ENCODE measurements at places on chromosomes 5 and 9.

DNA sequence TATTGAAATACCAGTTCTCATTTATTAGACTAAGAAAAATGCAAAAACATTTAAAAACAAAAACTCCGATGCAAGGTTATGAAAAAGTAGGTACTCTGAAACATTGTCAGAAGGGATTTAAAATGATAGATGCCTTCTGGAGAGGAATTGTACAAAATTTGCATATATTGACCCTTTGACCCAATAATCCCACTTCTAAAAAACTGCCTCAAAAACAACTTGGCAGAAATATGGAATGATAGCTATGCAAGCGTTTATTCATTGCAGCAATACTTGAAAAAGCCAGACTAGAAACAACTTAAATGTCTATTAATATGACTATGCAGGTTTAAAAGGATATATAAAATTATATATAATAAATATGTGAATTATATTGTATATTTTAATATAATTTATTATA, 118.4 kb downstream of the PLK2 start:
- no peak for DNase-seq

GRCh38 chr5:61277190-61277589, 54.9 kb upstream of the ZSWIM6 start:
- DNase-seq: no peak

GRCh38 chr9:109319626-109320241, 1.1 kb downstream of the EPB41L4B start:
- DNase-seq: no peak

DNA sequence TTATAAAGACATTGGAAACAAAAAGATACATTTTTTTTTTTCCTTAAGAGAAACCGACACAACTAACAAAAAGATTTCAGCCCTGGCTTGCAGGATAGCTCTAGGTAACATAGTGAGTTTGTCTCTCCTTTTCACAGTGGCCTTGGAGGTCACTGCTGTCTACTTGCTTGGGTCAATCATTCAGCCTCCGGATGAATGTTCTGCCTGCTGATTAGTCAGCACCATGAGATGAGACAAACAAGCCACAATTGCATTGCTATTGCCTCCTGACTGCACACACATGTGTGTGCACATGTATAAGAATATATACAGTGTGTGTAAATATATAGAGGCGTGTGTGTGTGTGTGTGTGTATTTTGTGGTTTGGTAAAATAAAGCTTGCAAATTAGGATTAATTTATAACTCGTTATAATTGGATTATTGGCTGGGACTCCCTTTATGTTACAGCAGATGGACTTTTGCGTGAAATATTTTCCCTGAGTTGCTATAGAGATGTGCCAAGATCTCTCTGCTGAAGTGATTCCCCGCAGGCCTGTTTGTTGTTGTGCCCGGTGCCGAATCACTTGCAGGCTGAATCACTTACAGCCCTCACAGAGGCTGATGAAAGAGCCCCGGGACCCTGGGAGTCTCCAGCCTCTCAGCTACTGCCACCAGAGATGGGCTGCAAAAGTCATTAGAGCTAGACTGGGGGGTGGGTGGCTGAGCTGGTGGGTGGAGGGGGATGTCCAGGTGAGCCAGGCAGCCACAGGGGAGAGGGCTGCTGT, 161.2 kb downstream of the FGF18 start:
- DNase-seq: no peak

GRCh38 chr9:97985058-97985861, 2.1 kb downstream of the ANP32B start:
- DNase-seq: peak; percentile 53

DNA sequence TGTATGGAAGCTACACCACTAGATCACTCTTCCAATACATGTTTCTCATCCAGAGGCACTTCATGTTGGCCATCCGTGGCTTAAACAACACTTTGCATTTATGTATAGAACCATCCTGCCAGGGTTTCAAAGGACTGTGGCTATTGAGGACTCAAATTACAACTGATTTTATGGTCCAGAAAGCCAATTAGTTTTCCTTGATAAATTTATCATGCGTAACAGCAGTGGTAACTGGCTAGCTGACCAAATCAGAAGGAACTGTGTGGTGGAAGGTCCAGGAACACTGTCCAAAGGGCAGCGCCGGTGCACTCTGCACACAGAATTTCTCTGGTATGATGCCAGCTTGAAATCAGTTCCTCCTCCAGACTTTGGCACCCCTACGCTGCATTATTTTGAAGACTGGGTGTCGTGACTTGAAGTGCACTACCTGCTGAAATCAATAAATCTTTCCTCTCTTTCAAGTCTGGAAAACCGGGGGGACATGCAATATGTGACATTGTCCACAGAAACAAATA, 69.3 kb upstream of the TMEM252 start:
- no peak for DNase-seq

DNA sequence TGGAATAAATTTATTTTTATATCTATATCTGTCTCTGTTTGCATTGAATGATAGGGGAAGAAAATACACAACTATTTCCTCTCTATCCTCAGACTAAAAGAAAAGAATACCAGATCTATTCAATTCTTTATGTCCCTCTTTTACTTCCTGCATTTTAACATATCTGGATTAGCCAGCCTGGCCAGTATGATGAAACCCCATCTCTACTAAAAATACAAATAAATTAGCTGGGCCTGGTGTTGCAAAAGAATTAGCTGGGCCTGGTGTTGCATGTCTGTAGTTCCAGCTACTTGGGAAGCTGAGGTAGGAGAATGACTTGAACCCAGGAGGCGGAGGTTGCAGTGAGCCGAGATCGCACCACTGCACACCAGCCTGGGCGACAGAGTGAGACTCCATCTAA, 182.0 kb downstream of the LURAP1L start:
- no peak for DNase-seq

- DNase-seq: no peak
Measured at GRCh38 chr9:79145442-79145841, 426.3 kb upstream of the TLE4 start.

DNA sequence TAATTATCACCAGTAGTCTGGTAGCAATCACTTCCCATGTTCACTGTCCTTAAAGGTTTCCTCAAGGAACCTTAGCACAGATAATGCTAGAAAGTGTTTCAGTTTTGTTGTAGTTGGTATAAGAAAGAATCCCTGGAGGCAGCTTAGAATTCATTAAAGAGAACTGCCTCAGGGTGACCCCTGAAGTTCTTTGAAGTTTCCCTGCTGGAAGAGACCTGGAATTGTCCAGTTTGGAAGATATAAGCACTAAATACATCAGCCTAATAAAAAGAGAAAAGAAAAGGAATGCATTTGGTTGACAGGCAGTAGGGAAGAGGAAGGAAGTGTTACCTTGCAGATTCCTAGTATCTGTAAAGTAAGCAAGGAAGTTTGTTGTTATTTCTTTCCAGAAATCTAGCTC, 999.6 kb upstream of the DMAC1 start:
- no peak for DNase-seq

GRCh38 chr9:118263949-118264348, 559.7 kb downstream of the TLR4 start:
- DNase-seq: no peak

DNA sequence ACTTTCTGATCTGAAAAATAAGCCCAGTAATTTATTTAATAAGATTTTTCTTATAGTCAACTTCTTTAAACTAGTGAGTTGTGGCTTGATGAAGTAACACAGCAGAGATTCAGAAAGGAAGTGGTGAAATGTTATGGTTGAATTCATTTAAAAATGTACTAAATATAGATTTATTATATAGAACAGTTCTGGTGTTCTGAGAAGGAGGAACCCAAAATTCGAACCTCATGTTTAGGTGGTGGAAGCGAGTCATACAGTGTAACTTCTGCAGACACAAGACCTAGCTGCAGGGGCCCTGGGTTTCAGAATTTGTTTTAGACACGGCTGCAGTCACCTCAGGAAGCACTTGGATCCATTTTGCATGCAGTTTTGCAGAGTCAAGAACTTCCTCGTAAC, 188.2 kb downstream of the TRIO start:
- no peak for DNase-seq

GRCh38 chr9:2403701-2404100, 217.9 kb upstream of the VLDLR start:
- no peak for DNase-seq

GRCh38 chr5:96683392-96683791, 21.2 kb downstream of the CAST start:
- no peak for DNase-seq

DNA sequence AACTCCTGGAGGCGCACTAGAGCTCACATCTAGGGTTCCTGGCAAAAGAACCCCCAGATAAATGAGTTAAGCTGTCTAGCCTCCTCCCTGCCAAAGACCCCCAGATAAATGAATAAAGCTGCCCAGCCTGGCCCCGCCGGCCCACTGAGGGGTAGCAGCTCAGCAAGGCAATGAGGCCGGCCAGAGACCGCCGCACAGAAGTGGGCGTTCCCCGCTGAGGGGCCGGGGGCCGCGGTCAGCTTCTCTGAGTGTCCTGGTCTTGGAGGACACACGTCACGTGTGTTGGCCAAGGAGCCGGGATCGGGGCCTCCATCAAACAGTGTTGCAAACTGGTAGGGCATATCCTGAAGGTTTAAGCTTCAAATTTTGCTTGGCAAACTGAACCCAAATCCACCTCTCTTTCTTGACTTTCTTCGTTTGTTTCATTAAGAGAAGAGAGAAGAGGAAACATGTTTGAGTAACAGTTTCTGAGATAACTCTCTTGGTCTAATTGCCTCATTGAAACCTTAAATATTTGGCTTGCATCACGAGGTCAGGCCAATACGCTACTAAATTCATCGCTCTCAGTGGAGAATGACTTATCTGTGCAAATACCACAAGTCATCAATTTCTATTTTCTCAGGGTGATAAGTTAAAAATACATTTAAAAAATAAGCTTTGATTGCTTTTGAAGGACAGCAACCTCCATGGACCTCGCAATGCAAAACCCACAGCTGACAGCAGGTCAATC, 11.7 kb upstream of the SLC12A7 start:
- no peak for DNase-seq

- DNase-seq: no peak
Measured at GRCh38 chr9:129473523-129474244, 147.2 kb downstream of the C9orf50 start.

- no peak for DNase-seq
Measured at GRCh38 chr9:16450578-16450977, 419.9 kb downstream of the BNC2 start.

DNA sequence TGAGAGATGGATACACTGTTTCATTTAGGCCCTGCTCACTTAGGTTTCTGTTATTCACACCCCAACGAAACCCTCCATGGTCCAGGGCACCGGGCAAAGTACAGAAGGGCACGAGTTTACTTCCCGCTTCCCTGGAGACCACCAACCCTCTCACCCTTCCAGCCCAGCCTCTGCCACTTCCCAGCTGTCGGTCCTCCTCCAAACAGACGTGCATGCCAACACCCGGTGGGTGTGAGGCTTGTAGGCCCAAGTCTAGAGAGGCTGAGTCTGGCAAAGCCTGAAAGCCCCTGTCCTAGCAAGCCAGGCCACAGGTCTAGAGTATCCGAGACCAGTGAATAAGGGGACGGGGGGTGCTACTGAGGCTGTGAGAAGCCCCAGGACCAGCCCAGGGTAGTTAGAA, 7.1 kb upstream of the FGFR4 start:
- no peak for DNase-seq

GRCh38 chr5:119537704-119538103, 85.4 kb downstream of the HSD17B4 start:
- no peak for DNase-seq

GRCh38 chr5:39175273-39175955, 43.9 kb downstream of the FYB1 start:
- no peak for DNase-seq

DNA sequence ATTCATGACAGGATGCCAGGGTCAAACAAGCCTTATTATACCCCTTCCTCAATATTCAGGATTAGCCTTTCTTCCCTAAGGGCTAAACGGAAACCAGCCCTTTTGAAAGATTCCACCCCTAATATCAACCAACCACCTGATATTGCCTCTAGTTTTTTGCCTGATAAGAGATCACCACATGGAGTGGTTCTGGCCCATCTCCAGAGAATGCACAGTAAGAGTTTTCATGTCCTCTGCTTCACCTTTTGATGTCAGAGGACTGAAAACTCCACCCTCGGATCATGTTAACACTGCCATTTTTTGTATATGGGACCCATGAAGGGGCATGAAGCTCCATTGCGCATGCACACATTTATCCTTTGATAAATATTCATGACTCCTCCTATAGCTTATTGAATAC, 5.8 kb upstream of the LNPEP start:
- DNase-seq: no peak

DNA sequence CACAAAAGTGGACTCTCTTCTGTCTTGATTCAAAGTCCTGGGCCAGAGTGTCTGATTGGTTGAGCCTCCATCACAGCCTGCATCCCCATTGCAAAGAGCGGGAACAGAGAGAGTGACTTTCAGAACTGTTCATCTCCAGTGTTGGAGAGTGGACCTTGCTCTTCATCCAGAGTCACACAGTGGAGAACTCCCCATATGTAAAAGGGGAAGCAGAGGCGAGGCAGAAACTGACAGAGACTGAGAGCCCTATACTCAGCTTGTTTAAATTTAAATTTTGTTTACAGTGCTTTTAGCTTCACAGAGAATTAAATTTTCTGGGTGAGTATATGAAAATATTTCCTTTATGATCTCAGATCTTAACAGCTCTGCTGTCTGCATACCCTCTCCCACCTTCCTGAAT, 70.0 kb upstream of the SSBP2 start:
- no peak for DNase-seq

DNA sequence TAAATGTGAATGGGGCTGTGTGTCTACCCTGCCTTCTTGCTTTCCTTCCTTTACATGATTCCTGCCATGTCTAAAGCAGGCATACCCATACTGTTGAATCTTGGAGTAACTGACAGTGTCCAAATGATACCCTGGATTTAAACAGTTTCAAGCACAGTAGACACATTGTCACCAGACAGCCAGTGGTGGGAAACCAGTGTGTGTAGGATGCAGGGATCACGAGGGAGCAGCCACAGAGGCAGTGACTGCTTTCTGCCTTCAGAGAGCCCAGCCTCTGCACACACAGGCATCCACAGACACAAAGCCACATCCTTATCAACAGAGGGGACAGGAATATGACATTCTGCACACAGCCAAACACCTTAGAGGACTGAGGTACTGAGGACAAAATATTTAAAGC, 184.2 kb upstream of the TBCA start:
- DNase-seq: no peak

DNA sequence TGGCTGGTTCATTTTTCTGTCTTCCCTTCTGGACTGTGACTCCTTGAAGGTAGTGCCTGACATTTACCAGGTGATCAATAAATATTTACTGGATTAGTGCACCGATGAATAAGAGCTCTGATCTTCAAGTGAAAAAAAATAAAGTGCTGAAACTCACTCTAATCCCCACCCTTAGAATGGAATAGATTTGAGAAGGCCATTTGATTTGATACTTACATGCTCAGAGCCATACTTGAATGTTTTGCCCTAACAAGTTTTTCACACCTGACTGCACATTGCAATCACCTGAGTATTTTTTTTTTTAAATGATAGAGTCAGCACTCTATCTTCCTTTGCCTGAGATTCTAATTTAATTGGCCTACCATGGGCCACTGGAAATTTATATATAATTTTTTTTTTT, 105.7 kb downstream of the LRRC70 start:
- DNase-seq: no peak

GRCh38 chr9:128317629-128318028, 4.6 kb downstream of the TRUB2 start:
- no peak for DNase-seq

Data from breast epithelium (tissue), 4 donors.